NCI-H345 (cell line): ENCODE measurements at places on chromosomes 1 and 21.

GRCh38 chr1:101849356-101849755, 147.4 kb downstream of the OLFM3 start:
- no peak for DNase-seq

DNA sequence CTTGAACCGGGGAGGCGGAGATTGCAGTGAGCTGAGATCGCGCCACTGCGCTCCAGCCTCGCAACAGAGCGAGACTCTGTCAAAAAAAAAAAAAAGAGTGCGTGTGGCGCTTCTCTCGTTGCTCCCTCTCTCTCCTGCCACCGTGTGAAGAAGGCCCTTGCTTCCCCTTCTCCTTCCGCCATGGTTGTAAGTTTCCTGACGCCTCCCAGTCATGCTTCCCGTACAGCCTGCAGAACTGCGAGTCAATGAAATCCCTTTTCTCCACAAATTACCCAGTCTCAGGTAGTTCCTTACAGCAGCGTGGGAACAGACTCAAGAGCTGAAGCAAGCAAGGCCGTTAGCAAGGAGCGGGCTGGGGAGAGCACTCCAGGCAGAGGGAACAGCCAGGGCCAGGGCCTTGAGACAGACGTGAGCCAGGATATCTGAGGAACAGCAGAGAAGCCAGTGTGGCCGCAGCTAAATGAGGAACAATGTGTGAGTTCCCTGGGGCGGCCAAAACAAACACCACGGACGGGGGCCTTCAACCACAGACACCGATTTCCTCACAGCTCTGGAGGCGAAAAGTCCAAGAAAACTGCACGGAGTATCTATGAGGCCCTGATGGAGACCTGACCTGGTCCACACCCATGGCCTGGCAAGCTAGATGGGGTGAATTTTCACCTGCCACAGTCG, 54.2 kb upstream of the ETS2 start:
- DNase-seq: no peak

DNA sequence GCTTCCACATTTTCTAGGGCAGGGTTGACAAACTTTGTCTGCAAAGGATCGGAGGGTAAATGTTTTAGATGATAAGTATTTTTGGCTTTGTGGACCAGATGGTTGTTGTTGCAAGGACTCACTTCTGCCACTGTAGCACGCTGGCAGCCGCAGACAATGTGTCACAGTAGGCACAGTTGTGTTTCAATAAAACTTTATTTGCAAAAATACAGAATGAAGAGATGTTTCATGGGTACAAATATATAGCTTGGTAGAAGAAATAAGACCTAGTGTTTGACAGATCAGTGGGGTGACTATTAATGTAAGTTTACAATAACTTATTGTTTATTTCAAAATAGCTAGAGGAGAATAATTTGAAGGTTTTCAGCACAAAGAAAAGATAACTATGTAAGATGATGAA, 127.8 kb downstream of the GRIK3 start:
- DNase-seq: no peak

DNA sequence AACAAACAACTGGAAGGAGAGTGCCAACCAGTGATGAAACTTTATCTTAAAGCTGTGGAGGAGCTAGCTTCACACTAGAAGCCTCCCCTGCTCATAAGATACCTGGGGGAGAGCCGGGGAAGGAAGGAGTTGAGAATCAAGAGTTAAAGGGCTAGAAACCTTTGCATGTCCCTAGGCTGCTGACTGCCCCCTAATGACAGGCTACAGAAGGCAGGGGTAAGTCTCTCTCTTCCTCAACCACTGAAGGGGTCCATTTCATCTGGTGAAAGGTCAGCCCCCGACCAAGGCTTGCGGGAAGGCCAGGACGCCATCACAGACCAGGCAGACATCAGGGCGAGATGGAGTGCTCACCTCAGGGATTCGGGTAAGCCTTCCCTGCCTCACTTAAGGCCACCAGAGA, 65.6 kb upstream of the GRHL3 start:
- no peak for DNase-seq

GRCh38 chr1:14913482-14914177, 239.9 kb upstream of the TMEM51 start:
- DNase-seq: peak; percentile 82

GRCh38 chr1:92922356-92923035, 38.8 kb downstream of the DIPK1A start:
- DNase-seq: no peak

DNA sequence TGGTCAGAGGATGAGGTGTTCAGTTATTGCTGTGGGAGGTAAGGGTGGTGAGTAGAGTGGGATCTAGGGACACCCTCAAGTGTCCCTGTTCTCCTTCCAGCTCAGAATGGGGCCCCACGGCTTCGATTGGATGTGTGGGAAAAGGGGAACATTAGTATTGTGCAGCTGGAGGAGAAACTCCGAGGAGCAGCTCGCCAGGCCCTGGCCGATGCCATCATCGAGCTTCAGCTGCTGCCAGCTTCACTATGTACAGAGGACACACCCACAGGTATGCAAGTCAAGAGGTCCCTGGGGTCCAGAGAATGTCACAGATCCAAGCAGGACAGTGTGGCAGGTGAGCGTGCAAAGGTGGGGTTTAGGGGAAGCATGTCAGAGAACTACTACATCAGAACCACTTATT, 13.9 kb downstream of the HYI start:
- peak; percentile 74 for DNase-seq
